Inflammatory macrophage treated with lipopolysaccharide for 1 hour (primary cell): ENCODE measurements at places on chromosomes 2 and 18.

DNA sequence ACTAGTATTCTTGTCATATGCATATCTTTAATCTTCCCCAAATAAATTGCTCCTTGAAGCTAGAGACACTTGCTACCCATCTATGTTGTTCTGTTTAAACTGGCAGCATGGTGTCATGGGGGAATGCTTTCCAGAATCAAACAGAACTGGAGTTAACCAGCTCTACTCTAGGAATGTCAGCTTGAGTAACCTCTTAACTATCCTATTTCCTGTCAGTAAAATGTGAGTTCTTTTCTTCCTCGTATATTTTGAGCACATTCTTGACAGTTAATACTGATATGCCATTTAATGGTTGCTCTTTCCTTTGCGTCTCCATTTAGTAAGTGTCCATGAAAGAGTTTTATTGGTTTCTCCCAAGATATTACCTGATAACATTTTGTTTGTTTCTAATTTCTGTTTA, 23.0 kb downstream of the CNTNAP5 start:
- DNase-seq: no peak

DNA sequence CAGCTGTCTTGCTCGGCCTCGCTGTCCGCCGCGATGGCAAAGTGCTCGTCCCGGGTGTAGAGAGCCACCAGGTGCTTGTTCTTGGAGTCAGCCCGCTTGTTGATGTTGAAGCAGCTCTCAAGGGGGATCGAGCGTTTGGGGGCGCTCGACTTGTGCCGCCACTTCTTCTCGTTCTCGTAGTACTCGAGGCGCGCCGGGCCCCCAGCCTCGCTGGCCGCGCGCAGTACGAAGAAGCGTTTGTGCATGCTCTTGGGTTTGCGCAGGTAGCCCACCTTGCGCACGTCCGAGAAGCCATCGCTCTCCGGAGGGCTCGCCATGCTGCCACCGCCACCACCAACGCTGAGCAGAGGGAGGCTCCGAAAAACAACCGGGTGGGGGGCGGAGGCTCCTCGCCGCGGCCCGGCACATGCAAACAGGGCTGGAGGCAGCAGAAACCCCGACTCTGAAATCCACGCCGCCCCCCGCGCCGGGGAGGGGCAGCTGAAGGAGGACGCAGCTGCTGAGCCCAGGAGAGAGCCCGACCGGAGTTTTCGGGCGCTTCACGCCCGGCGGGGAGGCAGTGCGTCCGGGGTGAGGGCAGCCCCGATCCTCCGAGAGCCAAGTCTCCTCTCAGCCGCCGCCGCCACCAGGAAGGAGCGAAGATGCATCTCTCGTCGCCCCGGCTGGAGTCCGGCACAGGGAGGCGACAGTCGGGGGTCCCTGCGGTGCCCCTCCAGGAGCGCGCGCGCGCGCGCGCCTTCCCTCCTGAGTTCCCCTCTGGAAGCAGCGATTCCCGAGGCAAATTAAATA, 1.0 kb downstream of the IRS1 start:
- DNase-seq: no peak

GRCh38 chr2:227996366-227996765, 124.9 kb downstream of the DAW1 start:
- no peak for DNase-seq

DNA sequence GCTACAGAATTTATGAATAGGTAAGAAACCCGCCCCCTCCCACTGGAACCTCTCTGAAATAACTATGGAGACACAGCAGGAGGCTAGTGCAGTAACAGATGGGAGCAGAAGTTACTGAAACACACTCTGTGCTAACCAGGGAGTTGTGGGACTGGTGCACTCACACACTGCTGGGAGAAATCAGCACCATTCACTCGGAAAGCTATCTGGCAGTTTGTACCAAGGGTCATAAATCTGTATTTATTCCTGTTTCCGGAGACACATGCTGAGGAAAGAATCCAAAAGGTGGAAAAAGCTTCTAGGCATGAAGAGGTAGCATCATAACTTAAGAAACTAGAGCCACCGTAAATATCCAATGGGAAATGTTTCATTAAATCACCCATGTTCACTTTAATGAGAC, 39.9 kb downstream of the TGFA start:
- no peak for DNase-seq

GRCh38 chr2:172627181-172627580, 71.3 kb downstream of the PDK1 start:
- DNase-seq: no peak
